ENCODE measurements at places on chromosomes 6 and 20. TPM values are rescaled to one million over a fixed set of nuclear protein-coding genes. Genes with fewer than 3 reads are reported as not detected.

The PRSS35 gene
- 5.2 TPM for total RNA-seq

The SLC18B1 gene
- total RNA-seq = 11.2 TPM

The CFAP206 gene
- total RNA-seq = 0.86 TPM

The NHLRC1 gene
- total RNA-seq = 1.7 TPM

DNA sequence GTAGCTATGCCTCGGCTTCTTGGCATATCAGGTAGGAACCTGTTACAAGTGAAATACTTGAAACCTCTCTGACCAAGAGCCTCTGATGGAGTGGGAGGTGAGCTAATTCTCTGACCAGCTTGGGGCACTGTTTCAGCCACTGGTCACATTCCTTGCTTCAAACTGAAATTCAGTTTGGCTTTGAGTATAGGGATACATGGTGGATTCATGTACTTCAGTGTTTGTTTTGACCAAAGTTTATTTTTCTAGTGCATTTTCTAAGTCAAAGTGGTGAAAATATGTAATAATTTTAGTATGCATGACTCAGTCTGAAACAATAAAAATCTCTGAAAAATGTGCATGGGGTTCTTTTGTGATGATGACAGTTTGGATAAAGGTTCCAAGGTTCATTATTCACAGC is 18.6 kb downstream of the TTPAL start:
- DNase-seq = no peak

The HLA-DRB5 gene
- total RNA-seq = not detected

- no peak for DNase-seq
These were observed 659 bp downstream of the TAF4 start for GRCh38 chr20:62064770-62065673.

The CCM2L gene
- total RNA-seq = not detected

The TCFL5 gene
- total RNA-seq = 19.0 TPM

Measured in fibroblast of villous mesenchyme (primary cell).